Amniotic stem cell (primary cell): ENCODE measurements at places on chromosomes 1 and 21.

DNA sequence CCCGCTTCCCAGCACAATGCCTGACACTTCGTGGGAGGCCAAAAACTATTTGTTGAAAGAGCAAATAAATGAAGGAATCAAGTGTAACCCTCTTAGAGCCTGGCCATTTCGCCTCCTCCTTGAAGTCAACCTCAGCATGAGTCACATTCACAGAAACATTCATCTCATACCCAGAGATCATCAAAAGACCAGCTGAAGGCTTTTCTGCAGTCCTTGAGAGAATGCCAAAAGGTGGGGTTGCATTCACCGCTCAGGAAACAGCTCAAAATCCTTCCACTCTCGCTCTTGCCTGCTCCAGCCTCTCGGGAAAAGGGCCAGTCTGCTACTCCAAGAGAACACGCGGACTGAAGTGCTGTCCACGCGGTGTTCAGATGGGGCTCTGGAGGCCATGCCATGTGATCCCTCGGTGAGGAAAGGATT is 90.0 kb downstream of the VWA5B1 start:
- no peak for DNase-seq

- DNase-seq, result no peak
Measured at GRCh38 chr1:156969496-156969895, 49.1 kb downstream of the LRRC71 start.

DNA sequence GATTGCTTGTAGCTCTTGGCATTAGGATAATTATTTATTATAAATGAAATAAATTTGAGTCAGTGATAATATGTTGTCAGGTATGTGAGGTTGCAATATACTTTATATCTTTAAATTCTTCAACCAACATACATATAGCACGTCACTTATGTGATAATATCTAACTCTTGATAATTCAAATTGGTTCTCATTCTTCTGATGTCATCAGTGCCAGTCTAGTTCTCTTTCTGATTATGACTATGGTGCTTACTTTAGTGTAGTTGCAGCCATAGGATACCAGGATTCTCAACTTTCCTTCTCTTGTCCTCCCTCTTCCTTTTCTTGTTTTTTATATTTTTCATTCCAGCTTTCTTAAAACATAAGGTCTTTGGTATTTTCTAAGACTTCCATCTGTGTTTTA is 34.8 kb upstream of the ATP6V1G3 start:
- DNase-seq, result no peak

DNA sequence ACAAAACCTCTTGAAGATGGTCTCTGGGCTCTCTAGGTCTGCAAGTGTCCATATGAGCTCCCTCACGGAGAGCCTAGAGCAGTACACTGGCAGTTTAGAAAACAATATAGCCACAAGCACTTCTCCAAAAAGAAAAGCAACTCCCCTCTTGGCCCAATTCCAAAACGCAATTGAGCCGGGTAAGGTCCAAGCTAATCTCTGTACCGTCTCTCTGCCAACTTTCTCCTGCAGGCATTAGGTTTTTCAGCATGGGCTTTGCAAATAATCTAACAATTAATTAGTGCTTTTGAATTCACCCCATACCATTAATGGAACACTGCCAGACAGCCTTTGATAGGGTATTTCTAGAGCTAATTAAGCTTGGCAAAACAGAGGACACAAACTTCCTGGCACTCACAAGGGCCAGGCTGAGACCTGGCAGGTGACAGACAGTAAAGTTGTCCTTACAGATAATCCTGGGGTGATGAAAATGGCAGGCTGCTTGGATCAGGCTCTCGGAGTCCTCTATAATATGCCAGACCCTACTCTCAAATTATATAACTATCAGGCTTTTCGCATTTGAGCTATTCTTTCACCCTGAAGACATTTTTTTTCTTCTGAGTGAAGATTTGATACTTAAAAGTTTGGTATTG is 39.8 kb downstream of the TGFBR3 start:
- DNase-seq, result no peak

DNA sequence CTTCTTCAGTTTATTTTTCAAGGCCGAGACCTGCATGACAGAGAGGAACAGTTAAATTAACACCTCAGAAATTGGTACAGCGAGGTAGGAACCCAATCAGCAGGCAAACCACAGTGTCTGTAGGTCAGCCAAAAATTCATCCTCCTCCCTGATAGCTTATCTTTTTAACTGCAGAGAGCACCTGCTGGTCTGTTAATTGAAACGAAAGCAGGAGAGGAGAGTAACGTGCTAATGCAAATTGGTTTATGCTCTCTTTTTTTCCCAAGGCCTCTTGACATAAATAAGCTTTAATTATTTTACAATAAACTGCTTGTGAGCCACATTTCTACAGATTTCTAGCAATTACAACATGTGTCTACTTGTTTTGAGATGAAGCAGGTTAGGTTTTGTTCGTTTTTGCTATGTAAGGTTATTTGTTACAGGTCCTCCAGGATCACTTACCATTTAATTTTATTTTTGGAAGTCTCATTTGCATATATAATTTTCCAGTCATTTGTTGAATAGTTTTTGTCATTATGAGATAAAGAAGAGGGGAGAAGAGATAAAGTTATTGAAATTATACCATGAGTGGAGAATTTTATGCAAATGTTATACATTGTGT is 179.9 kb downstream of the DENND1B start:
- no peak for DNase-seq

GRCh38 chr21:25025596-25025995 is 581.7 kb downstream of the MRPL39 start:
- DNase-seq, result no peak

DNA sequence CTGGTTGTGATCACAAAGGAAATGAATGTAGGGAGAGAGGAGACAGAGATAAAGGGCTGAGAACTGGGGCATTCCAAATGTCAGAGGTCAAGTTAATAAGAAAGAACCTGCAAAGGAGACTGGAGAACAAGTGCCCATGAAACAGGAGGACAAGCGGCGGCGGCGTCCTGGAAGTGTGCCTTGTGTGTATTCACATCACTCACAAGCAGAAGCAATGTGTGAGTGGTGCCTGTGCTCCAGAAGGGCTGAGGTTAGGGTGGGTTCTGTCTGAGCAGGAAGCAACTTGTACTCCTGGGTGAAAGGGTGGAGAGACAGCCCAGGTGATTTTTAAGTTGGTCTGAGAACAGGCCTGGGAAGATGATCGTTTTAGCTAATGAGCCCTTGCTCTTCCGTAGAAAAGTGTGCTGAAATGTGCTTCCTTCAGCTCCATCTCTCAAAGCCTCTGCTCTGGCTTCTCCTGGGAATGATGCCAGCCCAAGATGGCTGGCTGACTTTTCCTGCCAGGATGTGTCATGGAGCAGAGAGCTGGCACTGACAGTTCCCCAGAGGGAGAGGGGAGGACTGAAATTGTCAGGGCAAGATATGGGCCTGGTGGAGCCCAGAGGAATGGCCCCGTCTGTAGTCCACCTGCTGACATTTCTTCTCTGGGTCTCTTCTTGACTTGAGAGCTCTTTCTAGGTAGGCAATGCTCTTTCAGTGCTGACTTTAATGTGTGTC is 25.1 kb upstream of the PLEKHA6 start:
- peak; percentile 9 for DNase-seq

DNA sequence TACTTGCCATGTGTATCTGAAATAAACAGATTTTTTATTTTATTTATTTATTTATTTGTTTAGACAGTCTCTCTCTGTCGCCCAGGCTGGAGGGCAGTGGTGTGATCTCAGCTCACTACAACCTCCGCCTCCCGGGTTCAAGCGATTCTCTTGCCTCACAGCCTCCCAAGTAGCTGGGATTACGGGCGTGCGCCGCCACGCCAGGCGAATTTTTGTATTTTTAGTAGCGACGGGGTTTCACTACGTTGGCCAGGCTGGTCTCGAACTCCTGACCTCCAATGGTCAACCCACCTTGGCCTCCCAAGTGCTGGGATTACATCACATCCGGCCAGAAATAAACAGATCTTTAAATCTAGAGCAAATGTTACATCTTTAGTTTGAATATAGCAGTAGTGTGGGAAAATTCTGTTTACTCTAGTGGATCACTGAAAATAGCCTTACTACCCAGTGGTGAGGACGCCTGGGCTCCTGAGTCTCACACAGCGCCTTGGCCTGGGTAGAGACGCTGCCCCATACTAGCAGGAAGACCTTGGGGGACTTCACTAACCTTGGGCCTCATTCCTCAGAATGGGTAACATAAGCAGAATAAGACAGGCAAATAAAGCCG is 709 bp downstream of the GART start:
- DNase-seq, result no peak
